ENCODE measurements at places on chromosomes 6 and 20.

DNA sequence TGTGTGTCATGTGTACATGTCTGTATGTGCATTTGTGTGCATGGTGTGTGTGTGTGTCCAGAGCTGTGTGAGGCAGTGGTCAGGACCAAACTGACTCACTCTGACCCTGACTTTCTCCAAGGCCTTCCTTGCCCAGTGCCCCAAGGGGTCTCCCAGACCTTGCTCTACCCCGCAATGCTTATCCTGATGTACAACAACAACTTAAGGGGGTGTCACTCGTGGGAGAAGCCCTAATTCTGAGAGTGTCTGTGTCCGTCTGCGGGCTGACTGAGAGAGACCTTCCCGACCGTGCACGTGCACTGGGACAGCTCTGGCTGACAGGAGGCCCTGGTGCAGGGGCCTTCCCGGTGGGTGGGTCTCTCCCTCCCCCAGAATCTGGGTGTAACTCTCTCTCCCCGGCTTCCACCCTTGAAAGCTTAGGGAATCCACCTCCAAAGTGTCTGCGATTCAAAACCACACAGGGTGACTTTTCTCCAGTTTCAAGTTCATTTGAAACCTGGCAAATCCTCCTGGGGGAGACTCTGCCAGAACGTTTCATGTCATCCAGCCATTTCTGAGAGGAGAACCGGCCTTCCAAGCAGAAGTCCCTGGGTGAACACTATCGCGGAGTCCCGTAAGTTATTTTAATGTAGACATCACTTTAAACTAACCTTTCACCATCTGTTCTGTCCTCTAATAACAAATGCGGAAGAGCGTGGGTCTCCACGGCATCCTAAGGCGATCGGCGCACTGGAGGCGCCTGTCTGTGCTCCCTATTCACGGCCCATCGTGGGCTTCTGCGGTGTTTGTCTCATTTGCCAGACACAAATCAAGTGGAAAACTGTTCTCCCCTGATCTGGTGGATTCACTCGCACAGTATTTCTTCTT, 225.5 kb downstream of the TAF4 start:
- no peak for DNase-seq

- no peak for DNase-seq
Observed at GRCh38 chr6:162857326-162857725, 129.6 kb downstream of the PACRG start.

DNA sequence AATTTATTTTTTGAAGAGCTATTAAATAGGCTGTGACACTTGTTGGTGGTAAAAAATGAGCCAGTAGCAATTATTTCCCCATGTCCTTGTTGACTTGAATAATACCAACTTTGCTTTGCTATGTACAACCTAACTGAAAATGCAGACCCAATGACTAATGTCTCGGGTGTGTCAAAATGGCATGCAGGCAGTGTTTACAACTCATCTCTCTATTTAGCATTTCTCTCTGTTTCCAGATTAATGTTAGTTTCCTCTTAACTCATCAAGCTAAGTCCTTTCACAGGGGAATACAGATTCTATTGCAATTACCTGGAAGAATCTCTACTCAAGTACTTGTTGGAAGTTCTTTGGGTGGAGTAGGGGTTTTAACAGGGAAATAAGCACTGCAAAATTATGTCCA, 504.4 kb downstream of the BCKDHB start:
- no peak for DNase-seq

DNA sequence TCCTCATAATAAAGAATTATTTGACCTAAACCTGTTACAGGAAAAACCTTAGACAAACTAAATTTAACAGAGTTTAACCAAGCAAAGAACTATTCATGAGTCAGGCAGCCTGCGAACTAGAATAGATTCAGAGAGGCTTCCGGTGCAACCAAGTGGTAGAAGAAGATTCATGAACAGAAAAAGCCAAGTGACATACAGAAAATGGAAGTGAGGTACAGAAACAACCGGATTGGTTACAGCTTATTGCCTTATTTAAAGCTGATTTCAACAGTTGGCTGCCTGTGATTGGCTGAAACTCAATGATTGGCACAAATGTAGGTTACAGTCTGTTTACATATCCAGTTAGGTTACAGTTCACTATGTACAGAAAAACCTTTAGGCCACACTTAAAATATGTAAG, 10.1 kb downstream of the PPP1R3G start:
- no peak for DNase-seq

GRCh38 chr6:5510331-5511133, 249.2 kb downstream of the FARS2 start:
- no peak for DNase-seq

DNA sequence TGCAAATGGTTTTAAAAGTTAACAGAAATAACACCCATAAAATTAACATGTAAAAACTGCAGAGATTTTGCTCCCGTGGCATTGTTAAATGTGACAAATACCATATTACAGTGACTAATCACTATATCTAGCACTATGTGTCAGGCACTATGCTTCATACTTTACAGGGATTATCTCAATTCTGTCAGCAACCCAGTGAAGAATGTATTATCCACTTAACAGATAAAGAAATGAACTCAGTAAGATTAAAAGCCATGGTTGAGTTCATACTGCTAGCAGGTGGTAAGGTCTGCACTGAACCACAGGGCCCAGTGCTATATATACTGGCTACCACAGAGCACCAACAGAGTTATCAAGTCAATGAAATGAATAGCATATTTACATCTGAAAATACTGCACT, 65.4 kb downstream of the RWDD2A start:
- DNase-seq: no peak

GRCh38 chr6:27812078-27812804, 100.0 kb downstream of the OR2B2 start:
- DNase-seq: no peak

GRCh38 chr6:43926634-43927531, 156.9 kb downstream of the VEGFA start:
- no peak for DNase-seq

DNA sequence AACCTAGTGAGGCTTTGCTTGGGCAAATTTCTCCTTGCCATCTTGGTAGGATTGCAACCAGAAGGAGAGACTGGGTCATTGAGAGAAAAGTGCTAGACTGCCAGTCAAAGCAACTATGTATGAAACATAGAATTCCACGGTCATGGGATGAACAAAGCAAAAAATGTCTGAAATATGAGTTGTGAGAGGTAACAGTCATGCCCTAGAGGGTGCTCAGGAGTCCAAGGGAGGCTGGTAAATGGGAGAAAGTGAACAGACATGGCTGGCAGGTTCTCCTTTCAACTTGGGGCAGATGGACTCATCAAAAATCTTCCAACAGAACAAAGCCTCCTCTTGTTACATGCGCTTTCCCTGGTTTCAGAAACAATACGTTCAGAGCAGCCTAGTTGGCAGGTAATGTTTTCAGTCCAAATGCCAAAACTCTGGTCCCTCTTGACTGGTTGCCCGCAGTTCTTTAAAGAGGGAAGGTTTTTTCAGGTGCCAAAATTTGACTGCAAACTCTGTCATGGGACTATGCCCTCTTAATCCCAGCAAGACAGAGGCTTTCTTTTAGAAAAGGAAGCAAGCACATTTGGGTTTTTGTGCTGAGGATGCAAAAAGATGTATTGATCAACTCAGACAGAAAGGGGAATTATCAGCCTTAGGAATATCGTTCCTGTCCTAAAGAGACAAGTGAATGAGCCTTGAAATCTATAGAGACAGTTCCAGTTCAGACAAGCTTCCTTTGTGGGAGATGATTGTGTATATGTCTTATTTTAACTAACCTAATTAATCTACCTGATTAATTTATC, 68.5 kb upstream of the SASH1 start:
- DNase-seq: no peak

GRCh38 chr6:119739769-119740168, 390.2 kb upstream of the MAN1A1 start:
- no peak for DNase-seq

DNA sequence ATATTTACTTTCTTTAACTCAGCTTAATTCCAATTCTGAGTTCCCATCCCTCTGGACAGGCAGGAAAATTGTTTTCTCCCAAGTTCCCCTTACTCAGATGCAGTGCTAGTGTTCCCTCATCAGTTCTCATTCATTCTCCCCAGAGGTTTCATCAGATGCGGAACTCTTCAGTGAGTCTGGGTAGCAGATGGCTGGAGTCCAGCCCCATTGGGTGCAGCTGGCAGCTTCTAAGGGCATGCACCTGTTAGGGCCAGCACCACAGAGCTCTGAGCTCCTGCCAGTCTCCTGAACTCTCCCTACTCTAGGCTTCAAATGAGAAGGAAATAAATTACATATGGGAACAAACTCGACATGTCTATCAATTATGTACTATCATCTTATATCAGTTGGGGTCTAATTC, 76.6 kb downstream of the SOD2 start:
- DNase-seq: no peak

DNA sequence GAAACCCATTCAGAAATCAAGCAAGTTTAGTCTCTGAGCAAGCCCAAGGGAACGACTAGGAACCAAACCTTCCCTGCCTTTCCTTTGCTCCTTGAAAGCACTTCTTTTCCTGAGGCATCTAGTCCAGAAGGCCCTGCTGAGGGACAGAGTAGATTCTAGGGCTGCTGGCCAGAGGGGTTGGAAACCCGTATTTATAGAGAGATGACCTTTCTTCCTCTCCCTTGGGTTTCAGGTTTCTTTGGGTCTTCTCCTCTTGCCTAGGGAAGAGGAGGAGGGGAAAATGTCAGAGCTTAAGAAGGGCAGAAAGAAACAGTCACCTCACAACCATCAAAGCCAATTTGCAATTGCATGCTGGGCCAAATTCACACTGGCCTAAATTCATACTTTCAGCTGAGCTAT, 5.8 kb downstream of the APOBEC2 start:
- DNase-seq: no peak

DNA sequence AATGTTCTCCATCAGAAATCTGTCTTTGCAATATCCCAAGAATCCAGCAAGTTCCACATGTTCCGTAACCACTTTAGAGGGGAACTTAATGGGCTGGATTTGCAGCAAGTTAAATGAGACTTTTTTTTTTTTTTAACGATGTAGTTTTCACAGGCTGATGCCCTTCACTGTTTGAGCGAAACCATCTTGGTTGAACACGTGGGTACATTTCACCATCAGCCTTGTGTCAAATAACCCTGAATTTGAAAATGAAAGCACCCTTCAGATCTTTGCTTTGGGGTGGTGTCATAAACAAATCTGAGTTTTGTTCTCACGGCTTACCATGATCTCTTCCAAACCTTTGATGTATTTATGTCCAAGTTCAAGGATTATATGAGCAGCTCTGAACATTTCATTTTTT, 73.7 kb upstream of the EXOC2 start:
- no peak for DNase-seq

GRCh38 chr6:123333000-123333756, 303.6 kb downstream of the TRDN start:
- no peak for DNase-seq

- DNase-seq: no peak
Observed at GRCh38 chr6:157333537-157333936, 10.2 kb upstream of the TMEM242 start.

GRCh38 chr6:84773133-84773430, 8.7 kb upstream of the TBX18 start:
- DNase-seq: no peak

GRCh38 chr6:15374119-15374518, 128.2 kb downstream of the JARID2 start:
- no peak for DNase-seq

GRCh38 chr6:110398778-110399177, 16.6 kb downstream of the DDO start:
- DNase-seq: no peak

DNA sequence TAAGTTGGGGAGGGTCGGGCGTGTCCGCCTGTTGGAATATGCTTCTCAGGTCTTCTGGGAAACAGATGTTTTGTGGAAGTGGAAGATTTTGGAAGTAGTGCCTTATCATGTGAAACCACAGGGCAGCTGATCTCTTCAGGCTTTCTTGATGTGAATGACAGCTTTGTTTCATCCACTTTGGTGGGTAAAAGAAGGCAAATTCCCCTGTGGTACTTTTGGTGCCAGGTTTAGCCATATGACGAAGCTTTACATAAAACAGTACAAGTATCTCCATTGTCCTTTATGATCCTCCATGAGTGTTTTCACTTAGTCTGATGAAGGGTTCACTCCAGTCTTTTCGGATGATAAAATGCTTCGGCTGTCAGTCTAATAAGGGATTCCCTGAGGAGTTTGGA, 4.6 kb downstream of the IRF4 start:
- DNase-seq: no peak

GRCh38 chr6:3895312-3895653, 46.1 kb downstream of the FAM50B start:
- DNase-seq: no peak

- DNase-seq: no peak
Observed at GRCh38 chr20:47927385-47927851, 142.1 kb upstream of the SULF2 start.

DNA sequence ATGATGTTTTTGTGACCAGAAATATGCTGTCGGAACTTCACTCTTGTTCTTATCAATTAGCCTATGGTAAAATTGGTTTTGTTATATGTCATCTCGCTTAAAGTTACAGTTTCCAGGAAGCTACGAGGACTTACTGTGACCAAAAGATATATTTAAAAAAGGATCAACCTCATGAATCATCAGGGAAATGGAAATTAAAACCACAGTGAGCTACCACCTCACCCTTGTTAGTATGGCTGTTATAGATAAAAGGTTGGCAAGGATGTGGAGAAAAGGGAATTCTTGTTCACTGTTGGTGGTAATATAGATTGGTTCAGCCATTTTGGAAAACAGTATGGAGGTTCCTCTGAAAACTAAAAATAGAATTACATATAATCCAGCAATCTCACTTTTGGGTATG, 14.3 kb upstream of the INSM1 start:
- DNase-seq: no peak

DNA sequence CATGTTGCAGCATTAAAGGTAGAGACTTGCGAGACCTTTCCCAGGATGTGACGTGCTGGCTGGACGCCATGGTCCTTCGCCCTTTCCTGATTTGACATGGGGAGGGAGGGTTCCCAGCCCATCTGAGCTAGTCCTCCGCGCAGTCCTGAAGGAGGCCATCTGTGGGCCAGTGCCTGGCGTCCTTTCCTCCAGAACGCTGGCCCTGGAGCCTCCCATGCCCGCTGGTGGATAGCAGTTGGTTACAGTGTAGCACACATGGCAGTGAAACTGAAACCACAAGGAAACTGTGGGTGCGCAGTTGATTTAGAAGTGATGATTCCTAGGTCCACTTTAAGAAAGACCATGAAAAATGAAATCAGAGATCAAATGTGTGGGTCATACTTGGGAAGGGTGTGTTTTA, 193.7 kb downstream of the CDH4 start:
- no peak for DNase-seq

DNA sequence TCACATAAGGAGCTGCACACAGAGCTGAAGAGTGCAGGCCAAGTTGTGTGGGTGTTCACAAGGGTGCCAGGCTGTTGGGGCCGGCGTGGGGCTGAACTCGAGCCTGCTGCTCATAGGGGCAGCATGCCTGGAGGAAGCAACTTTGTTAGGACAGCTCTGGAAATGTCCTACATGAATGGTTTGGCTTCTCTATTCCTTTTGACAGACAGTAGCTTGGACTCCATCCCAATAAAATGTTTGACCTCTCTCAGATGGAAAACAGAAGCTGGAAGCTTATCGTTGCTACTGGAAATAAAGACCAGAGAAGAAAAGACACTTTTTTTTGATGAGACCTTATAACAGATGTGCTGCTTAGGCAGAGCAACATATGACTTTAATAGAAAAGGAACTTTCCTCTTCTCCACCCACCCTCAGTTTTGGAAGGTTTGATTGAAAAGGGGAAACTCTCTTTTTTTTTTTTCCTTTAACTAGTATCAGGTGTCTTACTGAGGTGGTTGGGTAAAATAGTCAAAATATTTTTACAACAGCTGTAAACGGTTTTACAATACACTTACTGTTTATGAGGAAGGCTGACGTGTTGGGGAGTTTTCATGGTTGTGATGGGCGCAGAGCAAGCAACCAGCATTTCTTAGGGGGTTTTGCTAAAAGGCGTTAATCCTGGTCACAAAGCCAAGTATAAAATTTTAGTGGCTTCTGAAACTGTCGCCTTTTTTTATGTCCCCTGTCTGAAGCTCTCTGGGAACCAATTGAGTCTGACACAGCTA, 80.7 kb upstream of the EEF1E1 start:
- DNase-seq: no peak
